Mammary microvascular endothelial cell (primary cell): ENCODE measurements at places on chromosomes 12 and 14. TPM values are rescaled to one million over a fixed set of nuclear protein-coding genes. Genes with fewer than 3 reads are reported as not detected.

Gene SPTSSA
- total RNA-seq, result 13.5 and 14.8 TPM in 2 replicates

Gene GLIPR1L1
- not detected in 2 replicates for total RNA-seq

Gene BMP4
- total RNA-seq, result 95.3 and 102 TPM in 2 replicates

Gene LRRC10
- total RNA-seq, result not detected in 2 replicates

Gene DRAM1
- total RNA-seq, result 44.2 and 44.8 TPM in 2 replicates

Gene CD163L1
- total RNA-seq, result 1.7 and 4.7 TPM in 2 replicates

Gene RARG
- 81.5 and 84.3 TPM in 2 replicates for total RNA-seq

Gene IL23A
- 0.13 TPM in 1 of 2 replicates, not detected in the other for total RNA-seq

Gene IFT81
- total RNA-seq, result 4.0 and 5.1 TPM in 2 replicates

Gene OR4K17
- total RNA-seq, result not detected in 2 replicates

Gene P2RX7
- total RNA-seq, result 3.6 and 6.9 TPM in 2 replicates

Gene SPX
- total RNA-seq, result not detected in 2 replicates

Gene RFLNA
- not detected in 2 replicates for total RNA-seq

Gene HCAR1
- total RNA-seq, result 0.13 and 0.25 TPM in 2 replicates

Gene PTPRO
- 0.10 TPM in 1 of 2 replicates, not detected in the other for total RNA-seq

Gene PTPN21
- 4.9 and 7.0 TPM in 2 replicates for total RNA-seq

Gene GOLGA5
- 25.4 and 32.9 TPM in 2 replicates for total RNA-seq

Gene RND1
- total RNA-seq, result 4.1 and 5.3 TPM in 2 replicates

Gene ANKRD33
- total RNA-seq, result 1.0 TPM in 1 of 2 replicates, not detected in the other

Gene AMHR2
- not detected in 2 replicates for total RNA-seq

Gene PIWIL1
- not detected in 2 replicates for total RNA-seq

Gene FBRSL1
- 11.6 and 14.1 TPM in 2 replicates for total RNA-seq

Gene ITGA7
- total RNA-seq, result 0.07 and 0.30 TPM in 2 replicates

Gene GAS2L3
- 25.5 and 25.6 TPM in 2 replicates for total RNA-seq

Gene DDX11
- total RNA-seq, result 23.8 and 27.3 TPM in 2 replicates

Gene SERPINA12
- not detected in 2 replicates for total RNA-seq

Gene CCDC197
- total RNA-seq, result not detected in 2 replicates

Gene PTCSC3
- total RNA-seq, result not detected in 2 replicates

Gene SLC5A8
- not detected in 2 replicates for total RNA-seq

Gene VASH1
- total RNA-seq, result 10.1 and 11.7 TPM in 2 replicates

Gene TSPAN11
- total RNA-seq, result 3.6 and 4.4 TPM in 2 replicates

Gene NR1H4
- total RNA-seq, result not detected in 2 replicates
